ENCODE measurements at places on chromosomes 5 and 9.

DNA sequence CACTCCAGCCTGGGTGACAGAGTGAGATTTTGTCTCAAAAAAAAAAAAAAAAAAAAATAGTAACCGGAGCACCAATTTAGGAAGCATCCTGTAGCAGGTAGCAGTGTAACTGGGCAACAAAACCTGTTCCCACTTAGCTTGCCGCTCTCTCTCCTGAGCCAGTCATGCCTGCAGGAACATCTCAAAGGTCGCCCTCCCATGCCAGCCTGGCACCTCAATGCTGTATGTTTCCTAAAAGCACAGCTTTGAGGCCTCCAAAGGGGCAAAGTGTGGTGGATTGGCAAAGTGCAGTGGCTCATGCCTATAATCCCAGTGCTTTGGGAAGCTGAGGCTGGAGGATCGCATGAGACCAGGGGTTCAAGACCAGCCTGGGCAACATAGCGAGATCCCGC lies 22.3 kb upstream of the FUBP3 start:
- DNase-seq = no peak

DNA sequence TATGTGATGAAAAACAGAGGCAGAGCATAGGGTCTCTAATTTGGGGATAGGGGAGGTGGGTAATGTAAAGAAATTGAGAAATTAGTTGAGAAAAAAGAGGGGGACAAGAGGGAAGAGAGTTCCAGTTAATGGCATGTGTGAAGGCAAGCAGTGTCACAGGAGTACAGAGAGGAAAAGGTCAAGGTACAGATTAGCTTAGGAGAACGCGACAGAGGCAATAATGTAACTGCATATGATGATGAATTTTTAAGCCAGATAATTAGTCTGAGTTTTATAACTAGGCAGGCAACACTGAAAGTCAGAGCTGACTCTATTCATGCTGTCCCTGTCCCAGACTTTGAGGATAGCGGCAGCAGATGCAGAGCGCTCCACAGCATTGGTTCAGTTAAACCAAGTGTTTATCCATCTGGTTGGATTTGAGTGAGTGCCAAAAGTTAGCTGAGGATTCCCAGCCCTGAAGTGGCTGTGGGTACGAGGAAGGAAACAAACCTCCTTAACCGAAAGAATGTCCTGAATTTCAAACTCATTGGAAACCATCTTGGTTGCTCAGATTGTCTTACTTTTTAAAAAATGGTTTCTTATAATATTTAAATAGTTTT lies 315.2 kb downstream of the ARHGAP26 start:
- DNase-seq = no peak

- no peak for DNase-seq
Observed at GRCh38 chr9:132234535-132234934, 72.7 kb downstream of the NTNG2 start.

GRCh38 chr9:31112491-31112890 lies 1272.0 kb upstream of the ACO1 start:
- DNase-seq = no peak

DNA sequence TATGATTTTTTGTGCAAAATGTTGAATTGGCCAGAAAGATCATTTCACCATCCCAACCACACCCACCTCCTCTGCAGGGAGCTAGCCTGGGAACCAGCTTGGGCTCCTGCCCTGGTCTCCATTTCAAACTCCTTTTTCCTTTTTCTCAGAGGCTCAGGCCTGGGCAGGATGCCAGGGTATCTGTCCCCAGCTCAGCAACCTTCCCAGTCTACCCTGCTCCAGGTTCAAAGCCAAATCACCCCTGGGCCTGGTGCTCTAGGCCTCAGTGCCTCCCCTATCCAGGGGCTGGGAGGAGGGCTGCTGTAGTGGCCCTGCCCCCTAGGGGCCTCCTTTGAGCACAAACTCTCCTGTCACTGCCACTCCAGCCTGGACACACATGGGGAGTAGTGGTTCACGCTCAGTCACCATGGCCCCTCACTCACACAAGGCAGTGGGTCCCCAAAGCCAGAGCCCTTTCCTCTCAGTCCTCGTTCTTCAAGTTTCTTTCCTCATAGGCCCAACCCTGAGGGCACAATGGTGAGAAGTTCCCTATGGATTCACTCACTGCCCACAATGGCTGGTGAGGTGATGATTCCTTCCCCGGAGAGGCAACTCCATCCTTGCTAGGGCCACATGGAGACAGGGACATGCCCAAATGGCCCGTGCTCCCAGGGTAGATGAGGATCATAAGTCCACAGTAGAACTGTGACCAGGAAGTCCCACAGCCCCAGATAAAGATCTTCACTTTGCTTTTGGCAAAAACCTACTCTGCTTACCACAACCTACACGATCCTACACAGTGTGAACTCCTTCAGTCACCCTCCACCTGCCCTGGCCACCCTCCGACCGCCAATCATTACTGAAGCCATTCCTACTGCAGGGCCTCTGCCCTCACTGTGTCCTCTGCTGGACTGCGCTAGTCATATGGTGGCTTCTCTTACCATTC lies 1.6 kb upstream of the ST6GALNAC4 start:
- DNase-seq = no peak

- DNase-seq = peak; percentile 41
Observed at GRCh38 chr5:131795879-131796792, 681 bp downstream of the FNIP1 start.

DNA sequence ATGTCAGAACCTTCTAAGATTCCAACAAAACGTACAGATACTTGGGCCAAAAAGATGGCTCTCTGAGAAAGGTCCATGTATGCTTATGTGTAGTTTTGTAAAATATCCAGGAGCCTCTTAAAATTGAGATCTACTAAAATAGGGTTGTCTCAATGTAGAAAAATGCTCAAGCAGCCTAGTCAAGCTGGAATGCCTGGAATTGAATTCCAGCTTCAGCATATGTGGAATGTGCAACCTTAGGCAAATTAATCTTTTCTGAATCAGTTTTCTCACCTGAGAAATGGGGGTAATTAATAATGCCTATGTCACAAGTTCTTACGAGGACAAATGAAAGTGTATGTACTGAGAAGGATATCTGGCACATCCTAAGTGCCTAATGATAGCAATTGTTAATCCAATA lies 662.4 kb downstream of the DTWD2 start:
- no peak for DNase-seq

DNA sequence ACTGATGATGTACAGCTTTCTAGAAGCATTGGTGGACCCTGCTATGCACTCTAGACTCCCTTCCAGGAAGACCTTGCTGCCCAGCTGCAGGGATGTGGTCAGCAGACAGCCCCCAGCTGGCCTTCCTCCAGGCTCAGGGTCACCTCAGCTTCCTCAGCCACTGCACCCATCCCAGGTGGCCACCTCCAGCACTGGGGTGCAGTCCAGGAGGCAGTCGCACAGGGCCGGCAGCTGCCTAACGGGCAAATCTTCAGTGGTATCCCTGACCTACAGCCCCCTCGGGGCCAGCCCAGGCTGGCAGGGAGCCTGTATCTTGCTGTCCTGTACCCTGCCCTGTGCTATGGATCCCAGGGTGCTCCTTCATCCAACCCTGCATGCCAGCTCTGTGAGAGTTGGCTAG lies 81.8 kb downstream of the GADD45G start:
- no peak for DNase-seq

DNA sequence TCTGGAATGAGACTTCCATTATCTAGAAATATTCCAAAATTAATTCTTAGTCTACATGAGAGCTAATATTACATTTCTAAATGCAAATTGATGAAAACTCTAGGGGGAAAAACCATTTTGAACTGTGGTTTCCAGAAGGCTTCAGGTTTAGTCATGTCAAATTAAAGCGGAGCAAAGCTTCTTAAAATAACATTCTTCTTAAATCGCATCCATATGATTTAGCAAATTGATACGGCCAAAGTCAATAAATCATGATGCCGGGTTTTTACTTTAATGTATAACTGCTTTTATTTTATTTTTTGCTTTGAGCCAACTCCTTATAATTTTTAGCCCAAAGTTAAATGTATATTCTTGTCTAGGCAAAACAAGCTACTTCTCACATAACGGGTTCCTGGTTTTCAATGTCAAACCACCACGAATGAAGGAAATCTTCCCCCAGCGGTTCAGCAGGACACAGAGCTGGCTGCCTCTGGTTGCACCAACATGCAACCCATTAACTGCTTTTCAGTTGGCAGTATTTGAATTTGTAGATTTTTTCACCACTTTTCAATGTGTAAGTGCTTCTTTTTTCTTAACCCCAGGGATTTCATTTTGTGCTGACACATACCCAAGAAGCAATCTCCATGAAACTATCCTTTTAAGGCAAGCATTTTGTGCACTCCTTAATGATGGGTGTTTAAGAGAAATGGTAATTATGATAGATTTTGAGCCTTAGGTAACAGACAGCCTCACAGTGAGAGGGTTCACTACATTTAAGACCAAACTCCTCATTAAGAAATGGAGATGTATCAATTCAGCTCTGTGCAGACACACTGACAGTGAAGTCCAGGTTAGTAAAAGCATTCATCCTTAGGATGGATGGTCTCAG lies 35.5 kb downstream of the EFNA5 start:
- DNase-seq = no peak

Measured in activated CD4-positive, alpha-beta T cell treated with anti-CD3 and anti-CD28 coated beads, Interleukin-2, Interleukin-6, amounts not matched to agents 100 ng/mL and 50 ng/mL, durations not matched to agents 16 hours and 8 hours (primary cell).